Stimulated activated CD8-positive, alpha-beta memory T cell treated with anti-CD3 and anti-CD28 coated beads, Interleukin-15, amount 100 ng/mL, for 1 hour (primary cell): ENCODE measurements at places on chromosomes 3 and 15.

- DNase-seq: no peak
Observed at GRCh38 chr3:156729460-156730179, 55.2 kb downstream of the TIPARP start.

DNA sequence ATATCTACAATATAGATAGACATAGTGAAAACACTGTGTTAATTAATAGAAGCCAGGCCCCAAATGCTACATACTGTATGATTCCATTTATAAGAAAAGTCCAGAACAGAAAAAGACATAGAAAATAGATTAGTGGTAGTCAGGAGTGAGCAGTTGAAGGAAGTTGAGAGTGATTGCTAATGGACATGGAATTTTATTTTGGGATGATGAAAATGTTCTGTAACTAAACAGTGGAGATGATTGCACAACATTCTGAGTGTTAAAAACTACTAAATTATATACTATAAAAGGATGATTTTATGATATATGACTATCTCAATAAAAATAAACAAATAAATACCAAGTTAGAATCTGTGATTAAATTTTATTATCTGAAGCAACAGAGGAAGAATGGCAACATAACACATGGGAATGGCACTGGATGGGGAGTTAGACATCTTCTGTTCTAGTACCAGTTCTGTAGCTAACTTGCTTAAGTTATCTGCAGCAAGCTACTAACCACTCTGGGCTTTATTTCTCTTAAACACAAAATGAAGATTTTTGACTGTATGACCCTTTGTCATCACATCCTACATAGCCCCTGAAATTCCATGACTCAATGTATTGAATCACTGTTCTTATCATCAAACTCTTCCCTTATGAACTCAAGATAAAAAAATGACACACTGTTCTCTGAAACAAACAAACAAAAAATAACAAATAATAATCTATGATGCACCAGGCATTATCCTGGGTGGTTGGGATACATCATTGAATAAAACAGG, 612.7 kb downstream of the TBL1XR1 start:
- no peak for DNase-seq

- DNase-seq: no peak
Observed at GRCh38 chr3:72270072-72270681, 485.2 kb upstream of the PROK2 start.

DNA sequence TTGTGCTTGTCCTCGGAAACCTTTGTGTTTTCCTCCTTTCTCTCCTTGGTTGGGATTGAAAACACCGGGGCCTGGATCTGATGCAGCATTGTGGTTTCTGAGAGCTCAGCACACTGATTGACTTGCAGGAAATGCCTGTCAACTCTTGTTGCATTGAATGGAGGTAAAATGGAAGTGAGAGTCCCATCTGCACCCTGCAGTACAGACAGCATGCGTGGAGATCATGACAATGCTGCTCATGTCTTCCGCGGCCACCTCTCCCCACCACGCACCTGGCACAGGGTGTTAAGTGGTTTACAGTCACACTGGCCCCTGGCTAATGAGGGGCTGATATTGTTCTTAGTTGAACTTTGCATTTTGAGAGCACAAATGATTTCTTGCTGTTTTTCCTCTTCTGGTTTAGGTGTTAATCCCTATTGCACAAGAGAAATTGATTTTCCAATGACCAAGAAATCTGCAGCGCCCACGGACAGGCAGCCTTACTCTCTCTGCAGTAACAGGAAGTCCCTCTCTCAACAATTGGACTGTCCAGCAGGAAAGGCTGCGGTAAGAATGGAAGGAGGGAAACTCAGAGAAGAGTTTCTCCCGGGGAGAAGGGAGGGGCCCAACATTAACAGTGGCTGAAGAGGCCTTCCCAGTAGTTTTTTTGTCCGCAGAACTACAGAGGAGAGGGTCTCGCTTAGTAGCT, 58.5 kb downstream of the STARD5 start:
- no peak for DNase-seq

DNA sequence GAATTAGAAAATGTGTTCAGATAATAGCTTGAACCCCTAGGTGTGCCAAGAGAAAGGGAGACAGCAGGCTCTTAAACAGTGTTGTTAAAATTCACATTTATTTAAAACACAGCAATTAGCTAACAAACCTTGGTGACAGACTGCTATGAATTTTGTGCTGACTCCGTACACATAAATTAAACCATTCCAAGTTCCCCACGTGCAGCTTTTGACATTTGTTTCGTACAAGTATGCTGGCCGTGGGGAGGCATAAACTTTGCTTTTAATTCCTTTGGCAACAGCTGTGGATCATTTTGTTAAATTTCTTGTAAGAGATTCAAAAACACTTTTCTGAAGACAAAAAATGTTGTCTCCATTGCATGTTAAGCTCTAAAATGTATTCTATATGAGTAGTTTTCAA, 465.3 kb downstream of the FGF12 start:
- no peak for DNase-seq

GRCh38 chr15:37204692-37205091, 104.3 kb upstream of the MEIS2 start:
- DNase-seq: no peak

DNA sequence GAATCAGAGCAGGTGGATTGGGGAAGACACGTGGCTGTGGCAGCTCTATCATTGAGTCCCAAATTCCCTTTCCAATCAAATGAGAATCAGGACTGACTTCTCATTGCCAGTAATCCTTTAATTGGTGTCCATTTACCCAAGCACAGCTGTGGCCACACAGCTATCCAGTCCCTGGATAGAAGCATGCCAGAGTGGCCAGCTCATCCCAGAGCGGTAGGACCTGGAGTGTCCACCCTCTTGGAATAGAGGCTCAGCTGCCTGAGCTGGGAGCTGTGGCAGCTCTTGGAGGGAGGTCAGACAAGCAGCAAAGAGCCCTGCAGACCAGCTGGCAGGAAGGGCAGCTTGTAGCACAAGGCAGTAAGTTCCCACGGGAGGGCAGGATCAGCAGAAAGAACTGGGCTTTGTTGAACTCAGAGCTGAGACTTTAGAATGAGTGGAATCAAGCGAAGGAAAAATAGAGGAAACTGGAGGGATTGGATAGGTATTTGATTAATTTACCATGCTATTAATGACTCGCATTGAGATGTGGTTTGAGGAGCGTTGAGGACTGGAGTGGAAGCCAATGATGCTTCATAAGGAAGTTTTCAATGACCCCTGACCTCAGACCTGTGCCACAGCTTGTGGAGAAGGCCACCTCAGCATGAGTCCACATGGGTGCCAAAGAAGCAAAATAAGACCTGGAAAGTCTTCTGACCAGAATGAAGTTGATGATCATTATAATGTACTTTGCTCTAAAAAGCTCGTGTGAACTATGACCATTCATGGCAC, 6.9 kb upstream of the ALPK3 start:
- DNase-seq: no peak

- DNase-seq: no peak
Observed at GRCh38 chr15:80562846-80563245, 132.3 kb upstream of the ABHD17C start.

DNA sequence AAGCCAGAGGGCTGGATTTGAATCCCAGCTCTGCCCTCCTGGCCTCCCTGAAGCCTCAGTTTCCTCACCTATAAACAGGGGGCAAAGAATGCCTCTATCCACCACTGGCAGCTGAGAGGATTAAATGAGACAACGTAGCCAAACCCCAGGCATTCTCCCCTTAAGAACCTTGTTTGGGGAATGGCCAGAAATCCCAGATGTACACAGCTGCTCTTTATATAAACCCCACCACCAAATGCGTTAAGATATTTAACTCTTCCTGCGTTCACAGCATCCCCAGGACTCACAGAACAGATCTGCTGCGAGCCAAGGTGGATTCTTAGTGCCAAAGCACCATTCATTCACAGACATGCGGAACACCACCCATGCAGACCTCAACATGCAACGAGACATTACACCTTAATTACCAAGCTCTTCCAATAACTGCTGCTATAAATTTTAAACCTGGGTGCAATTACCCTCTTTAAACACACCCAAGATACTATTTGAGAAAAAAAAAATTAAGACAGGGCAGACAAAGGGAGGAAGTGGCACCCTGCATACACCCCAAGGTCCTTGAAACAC, 5.2 kb downstream of the TLE3 start:
- DNase-seq: no peak

GRCh38 chr3:151201051-151201730, 1.8 kb downstream of the GPR171 start:
- DNase-seq: no peak

DNA sequence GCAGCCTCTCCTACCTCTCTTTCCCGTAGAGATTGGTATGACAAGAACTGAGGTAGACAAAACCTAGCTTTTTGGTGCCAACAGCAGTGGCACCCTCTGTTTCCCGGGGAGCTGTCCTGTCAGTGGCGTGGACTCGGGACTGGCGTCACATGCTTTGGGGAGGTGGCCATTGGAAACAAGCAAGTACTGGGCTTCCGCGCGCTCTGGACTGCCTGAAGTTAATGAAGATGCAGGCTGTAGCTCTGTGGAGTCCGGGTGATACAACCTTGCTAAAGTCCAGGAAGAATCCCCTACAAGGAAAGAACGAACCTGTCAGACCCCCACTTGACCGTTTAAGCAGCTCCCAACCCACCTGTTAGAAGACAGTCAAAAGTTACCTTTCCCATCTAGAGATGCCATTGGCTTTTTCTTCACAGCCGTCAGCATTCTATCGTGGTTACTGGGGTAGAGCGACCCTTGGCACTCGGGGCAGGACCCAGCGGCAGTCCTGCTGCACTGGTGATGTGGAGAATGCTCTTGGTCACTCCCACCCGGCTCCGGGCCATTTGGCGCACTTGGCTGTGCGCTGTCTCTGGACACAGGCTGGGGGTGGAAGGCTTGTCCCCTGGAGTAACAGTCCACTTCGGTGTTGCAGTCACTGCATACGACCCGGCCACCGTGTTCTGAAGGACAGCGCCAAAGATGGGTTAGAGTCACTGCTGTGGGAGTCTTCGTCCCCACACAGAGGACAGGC, 120.5 kb downstream of the LRIG1 start:
- no peak for DNase-seq
